ENCODE measurements at places on chromosomes 1 and 21.

DNA sequence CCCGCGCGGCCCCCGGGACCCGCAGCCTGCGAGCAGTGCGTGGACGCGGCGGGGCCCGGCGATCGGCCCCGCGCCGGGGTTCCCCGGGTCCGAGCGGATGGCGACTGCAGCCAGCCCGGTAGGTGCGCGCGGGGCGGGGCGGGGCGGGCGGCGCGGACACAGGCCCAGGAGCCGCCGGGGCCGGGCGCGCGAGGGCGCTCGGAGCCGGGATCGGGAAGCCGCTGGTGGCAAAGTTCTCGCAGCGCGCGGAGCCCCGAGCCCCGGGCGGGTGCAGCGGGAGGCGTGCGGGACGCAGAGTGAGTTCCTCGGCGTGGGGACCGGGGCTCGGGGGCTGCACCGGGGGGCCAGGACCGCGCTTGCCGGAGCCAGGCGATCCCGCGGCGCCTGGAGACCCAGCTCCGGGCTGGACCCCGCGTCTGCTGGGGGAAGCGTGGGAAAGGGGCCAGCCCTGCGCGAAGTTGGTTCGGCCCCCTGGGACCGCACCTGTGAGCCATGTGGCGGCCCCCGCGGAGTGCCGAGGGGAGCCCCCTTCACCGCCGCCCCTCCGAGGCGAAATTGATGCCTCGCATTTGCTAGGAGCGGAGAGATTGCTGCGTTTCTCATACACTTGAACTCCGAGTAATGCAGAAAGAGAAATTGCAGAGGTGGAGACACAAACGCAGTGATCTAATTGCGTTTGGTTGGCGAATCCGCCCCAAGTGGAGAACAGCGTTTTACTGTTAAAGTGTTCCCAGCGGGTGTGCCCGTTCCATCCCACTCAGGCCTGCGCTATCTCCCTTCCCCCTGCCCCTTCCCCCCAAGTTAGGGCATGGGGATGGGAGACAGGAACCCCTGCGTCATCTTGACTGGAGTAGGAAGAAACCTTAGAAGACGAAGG, 228.9 kb upstream of the TMEM51 start:
- DNase-seq, result no peak

- no peak for DNase-seq
Observed at GRCh38 chr1:231420959-231421545, 1.0 kb downstream of the EGLN1 start.

- DNase-seq, result no peak
Observed at GRCh38 chr1:154191990-154192461, at the start of gene TPM3. Gene TPM3, minus strand, starts transcription at chr1:154192100. Its CDS starts 82 bp downstream, at chr1:154192018.

GRCh38 chr21:16608209-16608830, 878.5 kb downstream of the USP25 start:
- DNase-seq, result no peak

DNA sequence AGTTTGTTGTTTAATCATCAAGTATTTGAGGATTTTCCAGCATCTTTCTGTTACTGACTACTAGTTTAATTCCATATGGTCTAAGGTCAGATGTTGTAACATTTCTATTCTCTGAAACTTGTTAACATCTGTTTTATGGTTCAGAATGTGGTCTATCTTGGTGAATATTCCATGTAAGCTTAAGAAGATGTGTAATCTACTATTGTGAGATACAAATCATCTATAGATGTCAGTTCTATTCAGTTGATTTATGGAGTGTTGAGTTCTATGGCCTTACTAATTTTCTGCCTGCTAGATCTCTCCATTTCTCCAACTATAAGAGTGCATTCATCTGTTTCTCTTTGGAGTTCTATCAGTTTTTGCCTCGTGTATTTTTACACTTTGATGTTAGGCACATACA, 31.5 kb downstream of the WARS2 start:
- no peak for DNase-seq

DNA sequence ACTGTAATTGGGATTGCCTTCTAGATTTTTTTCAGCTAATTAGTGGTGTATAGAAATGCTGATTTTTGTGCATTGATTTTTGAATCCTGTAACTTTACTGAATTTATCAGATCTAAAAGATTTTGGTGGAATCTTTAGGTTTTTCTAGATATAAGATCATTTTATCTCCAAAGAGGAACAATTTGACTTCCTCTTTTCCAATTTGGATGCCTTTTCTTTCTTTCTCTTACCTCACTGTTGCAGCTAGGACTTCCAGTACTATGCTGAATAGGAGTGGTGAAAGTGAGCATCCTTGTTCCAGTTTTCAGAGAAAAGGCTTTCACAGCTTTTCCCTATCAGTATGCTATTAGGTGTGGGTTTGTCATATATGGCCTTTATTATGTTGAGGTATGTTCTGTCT, 53.6 kb downstream of the TESK2 start:
- DNase-seq, result no peak

- no peak for DNase-seq
Observed at GRCh38 chr1:154304664-154305337, 16.1 kb upstream of the AQP10 start.

DNA sequence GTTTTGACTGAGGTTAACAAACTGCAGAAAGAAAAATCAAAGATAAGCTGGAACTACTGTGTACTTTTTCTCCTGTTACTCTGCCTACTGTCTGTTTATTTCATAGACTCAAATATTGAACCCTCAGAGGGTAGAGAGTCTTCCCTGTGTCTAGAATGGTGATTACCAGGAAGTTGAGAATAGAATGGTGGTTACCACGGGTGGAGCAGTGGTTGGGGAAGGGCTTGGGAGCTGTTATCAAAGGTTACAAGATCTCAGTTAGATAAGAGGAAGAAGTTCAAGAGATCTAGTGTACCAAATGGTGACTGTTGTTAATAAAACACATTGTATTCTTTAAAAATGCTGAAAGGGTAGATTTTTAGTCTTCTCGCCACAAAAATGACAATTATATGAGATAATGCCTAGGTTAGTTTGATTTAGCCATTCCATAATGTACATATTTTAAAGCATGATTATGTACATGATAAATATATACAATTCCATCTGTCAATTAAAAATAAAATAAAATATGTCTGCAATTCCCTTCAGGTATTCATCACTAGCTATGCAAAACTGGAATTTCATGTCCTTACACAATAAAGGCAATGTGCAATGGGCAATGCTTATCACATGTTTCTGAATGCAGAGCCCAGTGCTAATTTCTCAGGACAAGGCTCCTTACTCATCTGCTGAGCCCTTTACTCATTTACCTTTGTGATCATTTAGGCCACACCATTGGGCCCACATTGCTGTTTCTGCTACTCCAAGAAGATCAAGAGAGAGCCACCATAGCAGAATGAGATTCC, 474.3 kb upstream of the CAMK1G start:
- no peak for DNase-seq

GRCh38 chr1:92599184-92599583, 112.5 kb upstream of the GFI1 start:
- no peak for DNase-seq

- DNase-seq, result no peak
Observed at GRCh38 chr1:113654883-113655282, 104.4 kb downstream of the PHTF1 start.

DNA sequence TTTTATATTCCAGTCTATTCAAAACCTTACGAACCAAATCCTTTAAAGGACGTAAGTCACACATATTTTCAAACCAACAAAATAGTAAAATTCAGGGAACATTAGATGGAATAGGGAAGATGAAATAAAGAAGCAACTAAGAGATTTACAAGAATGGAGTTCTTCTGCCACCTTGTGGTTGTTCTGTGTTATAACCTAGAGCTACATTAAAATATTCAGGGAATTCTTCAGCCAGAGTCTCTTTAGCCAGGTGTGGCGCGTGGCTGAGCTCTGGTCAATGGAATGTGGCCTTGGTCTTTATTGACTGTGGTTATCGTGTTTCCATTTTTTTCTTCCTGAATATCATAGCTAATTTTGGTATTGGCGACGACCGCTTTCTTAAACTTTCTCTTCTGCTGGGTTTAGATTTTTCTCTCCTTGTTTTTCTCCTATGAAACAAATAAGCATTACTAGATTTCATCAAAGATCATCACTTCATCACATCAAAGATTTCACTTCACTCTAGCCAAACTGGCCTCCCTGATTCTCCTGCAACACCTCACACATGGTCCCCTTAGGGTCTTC, 221.3 kb downstream of the MRPL39 start:
- DNase-seq, result no peak

GRCh38 chr1:242467556-242468145, 56.8 kb downstream of the PLD5 start:
- no peak for DNase-seq

- no peak for DNase-seq
Observed at GRCh38 chr1:197342669-197343068, 74.6 kb downstream of the CRB1 start.

- DNase-seq, result no peak
Observed at GRCh38 chr1:186206048-186206570, 168.9 kb downstream of the TPR start.

- DNase-seq, result peak; percentile 80
Observed at GRCh38 chr1:26145041-26145959, 13.6 kb upstream of the FAM110D start.

DNA sequence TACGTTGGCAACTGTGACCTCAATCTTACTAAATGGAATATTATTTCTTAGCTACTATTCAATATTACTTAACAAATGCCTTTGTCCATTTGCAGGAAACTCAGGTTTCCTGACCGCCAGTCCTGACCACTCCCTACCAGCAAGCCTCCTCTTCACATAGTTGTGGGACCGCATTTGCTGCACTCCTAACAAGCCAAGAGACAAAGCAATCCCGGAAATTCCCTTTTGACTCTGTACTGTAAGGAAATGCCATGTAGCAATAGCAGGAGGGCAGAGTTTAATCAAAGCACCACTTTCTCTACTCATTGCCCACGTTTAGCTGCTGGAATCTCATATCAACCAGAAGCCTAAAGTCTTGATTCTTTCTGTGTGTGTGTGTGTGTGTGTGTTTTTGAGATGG, 28.1 kb upstream of the ACBD6 start:
- no peak for DNase-seq

GRCh38 chr1:34037109-34037508, 127.9 kb downstream of the CSMD2 start:
- DNase-seq, result no peak

GRCh38 chr1:159881622-159882526, 18.1 kb downstream of the CFAP45 start:
- peak; percentile 87 for DNase-seq

GRCh38 chr1:6271554-6271953, 10.7 kb upstream of the GPR153 start:
- no peak for DNase-seq

GRCh38 chr1:214570442-214570841, 19.0 kb upstream of the PTPN14 start:
- no peak for DNase-seq

- DNase-seq, result no peak
Observed at GRCh38 chr1:92201973-92202372, 15.7 kb upstream of the C1orf146 start.

DNA sequence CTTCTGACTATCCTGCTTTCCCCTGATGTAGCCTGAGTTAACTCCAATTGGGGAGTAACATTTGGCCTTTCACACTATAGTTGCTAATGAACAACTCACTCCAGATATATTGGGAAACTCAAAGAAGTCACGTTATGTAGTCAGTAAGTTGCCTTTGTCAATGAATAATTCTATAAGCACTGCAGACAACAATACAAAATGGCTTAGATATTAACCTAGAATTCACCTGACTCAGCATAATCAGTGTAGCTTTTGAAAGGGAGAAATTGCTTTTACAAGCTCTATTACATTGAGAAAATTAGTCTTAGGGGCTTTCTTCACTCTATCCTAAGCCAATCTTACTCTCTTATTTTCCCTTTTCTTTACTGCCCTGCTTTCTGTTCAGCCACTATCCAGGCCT, 303.5 kb upstream of the NR5A2 start:
- DNase-seq, result no peak

DNA sequence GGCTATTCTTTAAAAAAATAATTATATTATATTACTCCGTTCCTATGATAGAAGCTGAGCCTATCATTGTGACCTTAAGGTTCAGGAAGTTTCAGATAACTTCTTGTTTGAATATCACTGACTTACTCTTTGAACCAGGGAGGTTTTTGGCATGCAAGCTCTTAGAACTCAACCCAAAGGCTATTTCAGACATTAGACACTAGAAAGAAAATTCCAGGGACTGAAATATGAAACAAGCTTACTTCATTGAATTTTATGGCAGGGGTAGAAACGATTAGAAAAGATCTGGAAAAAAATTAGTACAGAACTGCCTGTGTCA, 159.6 kb downstream of the DENND1B start:
- DNase-seq, result no peak

DNA sequence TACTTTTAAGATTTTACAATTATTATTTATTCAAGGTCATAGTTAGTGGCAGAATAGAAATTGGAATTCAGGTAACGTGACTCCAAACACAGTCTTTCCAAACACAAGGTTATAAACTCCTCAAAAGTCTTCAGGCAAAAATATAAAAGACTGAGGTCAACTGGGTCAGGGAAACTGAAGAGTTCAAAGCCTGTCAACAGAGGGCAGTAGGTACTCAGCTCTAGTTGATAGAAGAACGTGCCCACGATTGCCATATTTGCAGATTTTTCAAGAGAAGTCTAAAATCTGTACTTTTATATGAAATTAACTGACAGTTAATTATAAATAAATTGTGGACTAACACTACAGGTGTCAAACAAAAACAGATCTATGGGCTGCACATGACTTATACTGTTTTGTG, 135.0 kb downstream of the LHX4 start:
- no peak for DNase-seq
